ENCODE measurements at places on chromosomes 16 and 17.

DNA sequence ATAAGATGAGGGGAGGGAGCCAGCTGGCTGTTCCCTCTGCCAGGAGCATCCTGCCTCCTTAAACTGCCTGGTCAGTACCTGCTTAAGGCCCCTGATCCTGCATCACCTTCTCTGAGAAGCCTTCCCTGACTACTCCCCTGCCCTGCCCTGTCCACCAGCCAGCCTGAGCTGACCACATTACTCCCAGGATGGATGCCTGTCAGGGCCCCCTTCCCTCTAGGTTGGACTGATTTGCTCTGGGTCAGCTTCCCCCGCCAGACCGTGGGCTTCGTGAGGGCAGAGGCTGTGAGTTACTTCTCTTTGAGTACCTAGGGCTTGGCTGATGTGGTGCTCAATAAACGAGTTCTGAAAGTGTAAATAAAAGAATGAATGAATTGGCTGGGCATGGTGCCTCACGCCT is 63.3 kb downstream of the WSB1 start:
- no peak for DNase-seq

- DNase-seq: no peak
Measured at GRCh38 chr16:23784811-23785447, 30.1 kb downstream of the CHP2 start.

- no peak for DNase-seq
Measured at GRCh38 chr16:2161911-2162310, 6.3 kb downstream of the TRAF7 start.

DNA sequence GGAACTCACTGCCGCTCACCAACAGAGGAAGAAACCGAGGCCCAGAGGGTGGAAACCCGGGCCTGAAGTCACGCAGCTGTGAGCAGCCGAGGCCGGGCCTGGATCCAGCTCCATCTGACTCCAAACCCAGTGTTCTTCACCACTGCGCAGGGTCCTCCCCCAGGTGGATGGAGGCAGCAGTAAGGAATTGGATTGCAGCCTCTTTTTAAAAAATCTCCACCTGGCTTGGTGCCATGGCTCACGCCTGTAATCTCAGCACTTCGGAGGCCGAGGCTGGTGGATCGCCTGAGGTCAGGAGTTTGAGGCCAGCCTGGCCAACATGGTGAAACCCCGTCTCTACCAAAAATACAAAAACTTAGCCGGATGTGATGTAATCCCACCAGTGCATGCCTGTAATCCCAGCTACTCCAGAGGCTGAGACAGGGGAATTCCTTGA is 177.2 kb downstream of the FOXL1 start:
- no peak for DNase-seq

- no peak for DNase-seq
Measured at GRCh38 chr17:38544839-38545209, 60.9 kb downstream of the SRCIN1 start.

GRCh38 chr17:50344731-50345365 is 1.1 kb upstream of the XYLT2 start:
- DNase-seq: no peak

DNA sequence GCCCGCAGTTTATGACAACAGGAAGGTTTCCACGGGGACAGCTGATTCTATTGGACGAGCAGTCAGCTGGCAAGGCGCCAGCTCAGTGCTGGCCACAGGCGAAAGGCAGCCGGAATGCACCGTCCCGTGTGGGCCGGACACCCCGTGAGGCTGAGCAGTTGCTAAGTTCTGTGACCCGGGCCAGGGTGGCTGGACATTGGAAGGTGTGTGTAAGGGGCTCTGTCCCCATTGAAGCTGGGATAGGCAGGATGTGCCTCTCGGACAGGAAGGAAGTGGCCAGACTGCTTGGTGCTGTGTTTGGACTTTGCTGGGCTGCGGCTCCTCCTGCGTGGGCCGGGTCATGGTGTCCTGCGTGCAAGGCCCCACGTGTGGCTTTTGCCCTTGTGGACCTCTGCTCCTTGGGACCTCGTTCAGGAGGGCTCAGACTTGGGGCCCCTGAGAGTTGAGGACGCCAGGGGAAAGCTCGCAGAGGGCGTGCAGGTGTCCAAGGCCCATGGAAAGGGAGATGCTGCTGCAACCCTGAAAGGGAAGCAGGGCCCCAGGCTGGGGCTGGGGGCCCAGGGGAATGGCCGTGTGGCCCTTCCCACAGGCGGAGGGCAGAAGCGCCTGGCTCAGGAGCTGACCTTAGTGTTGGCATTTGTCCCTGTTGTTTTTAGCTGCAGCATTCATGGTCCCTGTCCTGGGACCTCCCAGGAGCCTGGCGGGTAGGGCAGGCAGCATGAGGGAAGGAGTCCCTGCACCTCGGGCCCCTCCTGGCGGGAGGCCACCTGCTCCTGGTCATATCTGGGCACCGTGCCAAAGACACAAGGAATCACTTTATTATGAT is 10.0 kb downstream of the BAIAP2 start:
- DNase-seq: no peak

DNA sequence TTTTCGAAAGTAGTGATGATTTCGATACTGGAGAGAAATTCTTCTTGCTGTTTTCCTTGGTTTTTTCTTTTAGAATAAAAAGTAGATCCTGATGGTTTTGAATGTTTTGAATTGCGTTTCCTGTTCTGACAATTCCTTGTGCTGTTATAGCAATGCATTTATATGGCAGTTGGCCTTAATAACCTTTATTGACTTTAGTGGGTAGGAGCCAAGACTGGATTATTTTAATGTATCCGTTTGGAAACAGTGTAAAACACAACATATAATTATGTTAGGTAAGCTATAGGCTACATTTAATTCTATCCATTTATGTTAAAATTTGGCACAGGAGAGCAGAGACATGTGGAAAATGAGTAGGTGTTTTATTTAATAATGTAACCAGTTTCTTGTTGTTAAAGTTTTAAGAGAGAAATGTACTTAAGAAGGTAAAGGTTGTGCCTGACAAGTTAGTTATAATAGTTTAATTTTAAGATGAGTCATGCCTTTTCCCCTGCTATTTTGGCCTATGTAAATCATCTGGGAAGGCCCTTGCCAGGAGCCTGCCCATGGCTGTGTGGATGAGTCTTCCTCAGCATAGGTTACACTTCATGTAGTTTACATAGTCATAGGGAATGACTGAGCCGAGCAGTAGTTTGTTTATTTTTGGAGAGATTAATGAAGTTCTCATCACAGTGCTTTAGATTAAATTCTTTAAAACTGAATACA is 189.9 kb downstream of the FTO start:
- DNase-seq: no peak

All from stimulated activated CD8-positive, alpha-beta memory T cell treated with anti-CD3 and anti-CD28 coated beads, Interleukin-4, amount 100 ng/mL, for 1 hour (primary cell).